ENCODE measurements at places on chromosomes 11 and 22. TPM values are rescaled to one million over a fixed set of nuclear protein-coding genes. Genes with fewer than 3 reads are reported as not detected.

Gene DEPDC7
- 3.1 TPM for polyA plus RNA-seq

Gene PDE2A
- polyA plus RNA-seq: 7.1 TPM

Gene INPP5J
- polyA plus RNA-seq: 9.1 TPM

Gene APOBEC3B
- polyA plus RNA-seq: 43.3 TPM

Gene MAP6
- polyA plus RNA-seq: 0.49 TPM

Gene NLRP14
- polyA plus RNA-seq: 0.02 TPM

Gene SHISAL1
- polyA plus RNA-seq: 3.7 TPM
